ENCODE measurements at places on chromosomes 6 and 20.

- no peak for DNase-seq
These were observed 91.3 kb downstream of the PDE10A start for GRCh38 chr6:165571721-165572132.

DNA sequence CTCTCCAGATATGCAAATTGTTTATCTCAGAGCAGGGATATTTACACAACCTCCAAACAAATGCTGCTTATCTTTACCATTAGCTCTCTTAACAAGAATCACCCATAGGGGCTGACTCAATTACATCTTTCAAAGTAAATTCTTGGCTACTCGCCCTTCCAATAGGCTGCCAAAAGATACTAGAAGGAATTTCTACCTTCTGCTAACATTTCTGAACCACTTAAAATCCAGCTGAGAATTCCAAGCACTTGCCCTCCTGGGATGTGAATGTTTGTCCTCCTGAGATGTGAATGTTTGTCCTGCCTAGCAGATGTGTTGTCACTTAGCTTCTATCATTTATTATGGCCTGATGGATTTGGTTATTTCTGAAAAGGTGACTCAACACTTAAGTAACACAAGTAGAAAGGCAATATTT, 388.0 kb downstream of the GJA1 start:
- DNase-seq: peak; percentile 88

- no peak for DNase-seq
These were observed 24.0 kb downstream of the IL20RA start for GRCh38 chr6:137020776-137021175.

GRCh38 chr6:31887173-31888007, 8.6 kb upstream of the SLC44A4 start:
- DNase-seq: no peak

DNA sequence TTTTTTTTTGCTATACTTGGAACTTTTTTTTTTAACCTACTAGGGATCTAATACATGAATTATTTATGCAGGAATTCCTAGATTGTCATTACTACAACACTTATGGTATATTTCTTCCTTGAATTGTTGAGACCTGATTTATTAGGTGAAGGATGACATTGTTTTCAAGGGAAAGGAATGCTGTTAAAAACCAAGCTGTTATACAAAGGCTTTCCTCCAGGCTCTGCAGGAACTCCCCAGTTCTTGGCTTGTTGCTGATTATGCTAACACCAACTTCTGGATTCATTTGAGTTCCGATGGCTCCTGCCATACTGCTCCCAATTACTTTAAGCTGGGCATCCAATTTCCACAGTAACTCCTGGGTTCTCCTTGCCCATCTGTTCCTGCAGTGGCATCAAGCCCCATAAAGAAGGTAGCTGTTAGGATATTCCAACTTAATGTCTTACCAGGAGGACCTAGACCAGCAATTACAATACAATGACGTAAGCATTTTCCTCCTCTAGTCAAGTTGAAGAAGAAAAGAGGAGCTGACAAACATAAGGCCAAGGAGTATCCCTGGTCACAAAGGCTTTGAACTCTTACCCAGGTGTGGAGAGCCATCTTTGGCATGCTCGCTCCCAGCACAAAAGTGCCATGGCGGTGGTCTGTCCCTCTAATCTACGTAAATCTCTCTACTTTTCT, 215.9 kb upstream of the AGPAT4 start:
- no peak for DNase-seq

GRCh38 chr20:46060301-46060881, 29.4 kb downstream of the NCOA5 start:
- DNase-seq: peak; percentile 86

GRCh38 chr6:40743226-40743625, 156.1 kb upstream of the LRFN2 start:
- DNase-seq: no peak

GRCh38 chr6:167576050-167576741, 250.5 kb upstream of the AFDN start:
- no peak for DNase-seq
